ENCODE measurements at places on chromosomes 6 and 20.

DNA sequence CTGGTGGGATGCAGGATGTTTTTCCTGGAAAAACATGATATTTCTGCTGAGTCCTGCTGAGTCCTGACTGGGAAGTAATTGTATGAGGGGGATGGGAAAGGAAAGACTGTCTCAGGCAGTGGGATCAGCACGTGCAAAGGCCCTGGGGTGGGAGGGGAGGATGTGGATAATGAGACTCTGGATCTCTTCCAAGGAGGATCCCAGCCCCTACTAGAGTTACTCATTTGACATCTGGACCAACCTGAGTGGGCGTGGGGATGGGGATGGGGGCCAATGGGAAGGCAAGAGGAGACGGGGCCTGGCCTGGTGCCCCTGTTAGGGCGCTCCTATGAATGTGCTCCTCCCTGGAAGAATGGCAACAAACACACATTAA lies 73.0 kb downstream of the CD40 start:
- no peak for DNase-seq

GRCh38 chr20:35771689-35772562 lies at the start of gene PHF20:
Gene PHF20 (plus strand): TSS chr20:35772015. CDS start chr20:35801523, 29,508 bp downstream.
- DNase-seq = peak; percentile 100

- no peak for DNase-seq
These were observed 76.6 kb upstream of the QKI start for GRCh38 chr6:163337958-163338357.

GRCh38 chr20:58634521-58635278 lies 16.4 kb upstream of the STX16 start:
- no peak for DNase-seq

DNA sequence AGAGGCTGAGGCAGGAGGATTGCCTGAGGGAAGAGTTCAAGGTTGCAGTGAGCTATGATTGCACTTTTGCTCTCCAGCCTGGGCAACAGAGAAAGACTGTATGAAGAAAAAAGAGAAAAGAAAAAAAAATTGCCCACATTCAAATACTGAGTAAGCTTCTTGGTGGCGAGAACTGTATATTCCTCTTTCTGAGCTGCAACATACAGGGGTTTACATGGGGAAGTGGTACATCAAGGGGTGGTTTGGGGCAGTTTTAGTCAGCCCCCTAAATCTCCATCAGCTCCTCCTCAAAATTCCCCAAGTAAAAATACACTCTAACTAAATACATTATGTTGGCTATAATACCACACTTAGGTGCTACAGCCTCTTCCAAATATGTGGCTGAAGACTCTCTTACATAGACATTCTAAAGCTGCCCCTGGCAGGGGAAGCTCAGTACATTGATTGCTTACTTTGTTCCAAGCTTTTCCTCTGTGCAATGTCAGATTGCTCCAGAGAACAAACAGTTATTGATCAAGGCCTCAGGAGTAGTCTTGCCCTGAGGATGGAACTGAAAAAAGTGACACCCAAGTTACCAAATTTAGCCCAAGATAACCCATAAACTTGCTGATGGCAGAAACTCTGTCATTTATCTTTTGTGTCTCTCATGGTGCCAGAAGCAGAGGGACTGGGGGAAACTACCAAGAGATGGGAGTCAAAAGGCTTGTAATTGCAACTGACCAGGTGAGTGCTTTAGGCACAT lies 107.4 kb upstream of the RIPOR2 start:
- DNase-seq = no peak

Measured in stimulated activated CD4-positive, alpha-beta T cell treated with anti-CD3 and anti-CD28 coated beads, TNF-alpha, amount 100 ng/mL, for 1 hour (primary cell).